Stromal cell of bone marrow (primary cell): ENCODE measurements at places on chromosomes 4 and X.

DNA sequence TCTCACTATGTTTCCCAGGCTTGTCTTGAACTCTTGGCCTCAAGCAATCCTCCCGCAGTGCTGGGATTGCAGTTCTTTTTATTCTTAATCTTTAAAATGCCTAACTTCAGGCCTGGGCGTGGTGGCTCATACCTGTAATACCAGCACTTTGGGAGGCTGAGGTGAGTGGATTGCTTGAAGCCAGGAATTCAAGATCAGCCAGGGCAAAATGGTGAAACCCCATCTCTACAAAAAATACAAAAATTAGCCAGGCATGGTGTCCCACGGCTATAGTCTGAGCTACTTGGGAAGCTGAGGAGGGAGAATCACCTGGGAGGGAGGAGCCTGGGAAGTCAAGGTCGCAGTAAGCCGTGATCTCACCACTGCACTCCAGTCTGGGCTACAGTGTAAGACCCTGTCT, 45.9 kb downstream of the PLS3 start:
- DNase-seq, result no peak

- DNase-seq, result no peak
These were observed 1115.5 kb downstream of the NLGN4X start for GRCh38 chrX:5113128-5113527.

DNA sequence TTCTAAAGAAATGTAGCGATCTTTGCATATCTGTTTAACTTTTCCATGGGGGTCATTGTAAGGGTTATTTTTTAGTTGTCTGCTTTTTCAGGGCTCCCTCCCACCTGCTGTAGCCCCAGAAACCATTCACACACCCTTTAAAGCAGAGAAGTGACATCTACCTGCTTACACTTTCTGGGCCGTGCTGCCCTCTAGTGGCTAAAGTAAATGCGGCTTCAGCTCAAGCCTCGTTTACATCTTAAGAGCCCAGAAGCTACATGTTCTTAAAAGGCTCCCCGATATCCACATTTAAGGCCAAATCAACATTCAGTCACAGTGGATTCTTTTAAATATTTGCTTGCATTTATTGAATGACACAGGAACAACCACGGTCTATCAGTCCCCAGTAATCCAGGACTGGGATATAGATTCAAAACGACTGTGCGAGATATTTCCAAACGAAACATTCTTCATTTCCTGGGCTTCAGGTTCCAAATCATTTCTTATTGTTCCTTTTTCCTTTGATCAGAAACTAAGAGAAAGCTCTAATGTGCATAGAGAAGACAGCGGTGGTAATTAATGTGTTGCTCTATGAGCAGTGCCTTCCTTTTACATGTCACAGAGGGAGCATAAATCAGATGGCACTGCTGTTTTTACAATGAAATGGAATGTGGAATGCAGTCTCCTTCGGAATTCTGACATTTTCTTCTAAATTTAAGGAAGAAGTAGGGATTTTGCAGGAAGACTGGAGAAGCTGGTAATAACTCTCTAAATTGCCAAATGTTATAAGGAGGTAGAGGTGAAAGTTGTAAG, 119.9 kb downstream of the RASGEF1B start:
- peak; percentile 53 for DNase-seq

DNA sequence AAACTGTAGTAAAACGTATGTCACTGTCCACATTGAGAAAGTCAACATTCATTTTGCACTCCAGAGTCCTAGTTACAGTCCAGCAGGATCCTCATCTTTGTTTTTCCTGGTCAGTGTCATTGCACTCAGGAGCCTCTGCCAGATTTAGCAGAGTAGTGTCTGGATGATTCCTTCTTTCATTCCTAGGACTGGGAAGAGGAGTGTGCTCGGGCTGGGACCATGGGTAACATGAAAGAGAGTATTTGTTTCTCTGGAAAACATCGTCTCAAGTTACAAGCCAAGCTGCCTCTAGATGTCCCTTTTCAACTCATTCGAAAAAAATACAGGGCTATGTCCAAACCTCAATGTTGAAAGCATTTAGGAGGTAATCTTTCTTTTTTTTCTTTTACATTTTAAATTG, 69.9 kb upstream of the TNIP3 start:
- DNase-seq, result no peak

DNA sequence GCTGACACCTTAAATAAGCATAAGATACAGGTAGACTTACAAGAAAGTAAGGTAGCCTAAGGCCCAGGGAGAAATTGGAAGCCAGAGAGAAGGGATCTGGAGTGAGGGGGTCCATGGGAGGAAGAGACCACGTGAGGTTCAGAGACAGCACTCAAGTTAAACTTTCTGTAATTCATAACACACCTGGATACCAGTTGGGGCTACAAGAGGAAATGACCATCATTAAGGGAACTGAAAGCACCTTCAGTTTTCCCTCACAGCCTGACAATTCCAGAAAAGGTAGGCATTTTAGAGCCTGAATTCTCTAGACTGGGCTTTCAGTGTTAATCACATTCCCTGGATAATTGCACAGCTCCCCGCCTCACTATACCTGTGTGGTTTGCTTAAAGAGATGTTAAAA, 355.5 kb downstream of the FBXW7 start:
- no peak for DNase-seq

GRCh38 chrX:82335772-82336171, 1133.9 kb downstream of the SH3BGRL start:
- no peak for DNase-seq

- DNase-seq, result no peak
These were observed 29.1 kb upstream of the PGM2 start for GRCh38 chr4:37797374-37797773.

DNA sequence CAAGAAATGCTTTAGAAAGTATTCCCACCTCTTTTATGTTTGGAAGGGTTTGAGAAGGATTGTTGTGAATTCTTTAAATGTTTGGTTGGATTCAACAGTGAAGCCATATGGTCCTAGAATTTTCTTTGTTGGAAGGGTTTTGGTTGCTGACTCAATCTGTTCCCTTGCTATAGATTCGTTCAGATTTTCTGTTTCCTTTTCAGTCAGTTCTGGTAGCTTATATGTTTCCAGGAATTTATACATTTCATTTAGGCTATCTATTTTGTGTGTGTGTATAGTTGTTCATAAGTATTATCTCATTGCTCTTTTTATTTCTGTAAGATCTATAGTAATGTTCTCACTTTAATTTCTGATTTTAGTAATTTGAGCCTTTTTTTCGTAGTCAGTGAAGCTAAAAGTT, 114.4 kb downstream of the MSN start:
- DNase-seq, result no peak

- no peak for DNase-seq
These were observed 219.4 kb downstream of the EPHA5 start for GRCh38 chr4:65450899-65451298.

GRCh38 chrX:70030301-70030767, 19.4 kb downstream of the AWAT2 start:
- DNase-seq, result peak; percentile 36

DNA sequence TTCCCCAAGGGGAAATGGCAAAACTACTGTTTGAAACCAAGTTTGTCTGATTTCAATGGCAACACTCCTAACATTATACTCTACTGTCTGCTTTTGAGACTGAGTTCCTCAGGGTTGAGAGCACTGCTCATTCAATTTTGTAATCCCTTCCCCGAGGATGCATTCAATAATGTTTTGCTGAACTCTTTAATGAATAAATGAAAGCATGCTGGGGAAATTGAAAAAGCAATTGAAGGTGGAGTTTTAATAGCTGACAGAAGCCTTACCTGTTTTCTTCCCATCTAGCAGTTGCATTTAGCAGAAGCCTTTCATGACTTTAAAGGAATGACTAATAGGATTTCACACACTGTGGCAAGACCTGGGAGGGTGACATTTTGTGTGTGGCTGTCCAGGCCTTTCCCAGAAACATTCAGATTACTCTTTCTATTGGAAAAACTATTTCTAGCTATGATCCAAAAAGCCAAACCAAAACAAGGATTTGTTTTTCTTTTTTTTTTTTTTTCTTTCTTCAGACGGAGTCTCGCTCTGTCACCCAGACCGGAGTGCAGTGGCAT, 45.1 kb downstream of the DTHD1 start:
- DNase-seq, result no peak

GRCh38 chr4:8542776-8543525, 37.2 kb upstream of the GPR78 start:
- no peak for DNase-seq

DNA sequence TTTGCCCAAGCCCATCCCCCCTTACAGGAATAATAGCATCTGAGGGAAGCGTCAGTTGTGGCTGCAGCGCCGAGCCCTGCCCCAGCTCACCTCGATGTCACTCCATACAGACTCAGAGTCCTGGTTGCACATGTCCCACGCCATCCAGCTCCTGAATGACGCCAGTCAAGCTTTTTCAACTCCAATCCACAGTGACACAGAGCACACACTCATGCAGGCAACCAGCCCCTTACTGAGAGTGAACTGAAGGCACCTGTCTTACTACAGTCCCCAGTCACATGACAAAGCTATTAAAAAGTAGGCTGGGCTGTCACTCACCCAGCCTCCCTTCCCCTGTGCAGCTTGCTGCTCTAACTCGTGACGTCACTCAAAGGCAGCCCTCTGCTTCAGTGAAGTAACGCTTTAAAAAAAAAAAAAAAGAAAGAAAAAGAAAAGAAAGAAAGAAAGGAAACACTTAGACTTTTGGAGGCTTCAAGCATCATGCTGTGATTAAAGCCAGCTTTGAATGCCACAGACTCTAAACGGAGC, at the start of gene PPARGC1A:
Gene PPARGC1A, minus strand, starts transcription at position 234 of the 528 bp plus-strand sequence. Its CDS starts 90 bp downstream, at position 144.
- peak; percentile 31 for DNase-seq

- no peak for DNase-seq
These were observed 3.6 kb downstream of the NKX1-1 start for GRCh38 chr4:1402516-1403091.

- no peak for DNase-seq
These were observed 22.5 kb upstream of the PRDX4 start for GRCh38 chrX:23644744-23645143.

DNA sequence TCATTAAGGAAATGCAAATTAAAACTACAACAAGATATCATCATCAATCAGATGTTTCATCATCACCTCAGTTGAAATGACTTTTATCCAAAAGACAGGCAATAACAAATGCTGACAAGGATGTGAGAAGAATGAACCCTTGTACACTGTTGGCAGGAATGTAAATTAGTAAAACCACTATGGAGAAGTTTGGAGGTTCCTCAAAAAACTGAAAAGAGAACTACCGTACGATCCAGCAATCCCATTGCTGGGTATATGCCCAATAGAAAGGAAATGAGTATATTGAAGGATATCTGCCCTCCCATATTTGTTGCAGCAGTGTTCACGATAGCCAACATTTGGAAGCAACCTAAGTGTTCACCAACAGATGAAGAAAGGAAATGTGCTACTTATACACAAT, 50.6 kb upstream of the STARD8 start:
- DNase-seq, result no peak

- no peak for DNase-seq
These were observed 73.5 kb downstream of the ANXA3 start for GRCh38 chr4:78625073-78625472.

DNA sequence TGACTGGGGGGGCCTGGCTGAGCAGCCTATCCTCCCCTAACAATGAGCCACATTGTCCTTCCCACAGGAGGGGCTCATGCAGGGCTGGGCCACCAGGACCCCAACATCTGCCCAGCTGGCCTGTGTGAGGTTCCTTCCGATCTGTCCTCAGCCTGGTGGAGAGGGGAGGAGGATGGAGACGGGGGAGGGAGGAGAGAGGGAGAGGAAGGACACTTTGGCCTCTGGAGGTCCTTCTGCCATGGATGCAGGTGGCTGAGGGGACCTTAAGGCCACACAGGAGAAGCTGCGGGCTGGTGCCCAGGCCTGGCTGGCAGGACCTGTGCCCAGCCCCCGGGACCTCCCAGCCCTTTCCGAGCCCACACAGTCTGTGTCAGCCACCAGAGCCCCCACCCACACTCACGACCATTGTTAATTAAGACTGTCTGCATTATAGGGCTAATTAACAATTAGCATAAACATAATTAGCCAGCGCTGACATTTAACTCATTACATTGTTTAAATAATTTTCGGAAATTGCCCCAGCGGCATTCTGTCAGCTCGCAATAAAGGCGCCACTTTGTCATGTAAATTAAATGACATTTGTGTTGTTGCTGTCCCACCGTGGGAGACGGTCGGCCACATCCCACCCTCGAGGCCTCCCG, 53.0 kb upstream of the NKX1-1 start:
- DNase-seq, result no peak

- DNase-seq, result no peak
These were observed 30.8 kb downstream of the RTL5 start for GRCh38 chrX:72100824-72101351.

- DNase-seq, result no peak
These were observed 749.6 kb downstream of the CENPC start for GRCh38 chr4:66795724-66796123.

GRCh38 chr4:21915761-21916160, 32.8 kb downstream of the KCNIP4 start:
- DNase-seq, result no peak

- DNase-seq, result no peak
These were observed 2.2 kb downstream of the UGT2B4 start for GRCh38 chr4:69493515-69493914.

DNA sequence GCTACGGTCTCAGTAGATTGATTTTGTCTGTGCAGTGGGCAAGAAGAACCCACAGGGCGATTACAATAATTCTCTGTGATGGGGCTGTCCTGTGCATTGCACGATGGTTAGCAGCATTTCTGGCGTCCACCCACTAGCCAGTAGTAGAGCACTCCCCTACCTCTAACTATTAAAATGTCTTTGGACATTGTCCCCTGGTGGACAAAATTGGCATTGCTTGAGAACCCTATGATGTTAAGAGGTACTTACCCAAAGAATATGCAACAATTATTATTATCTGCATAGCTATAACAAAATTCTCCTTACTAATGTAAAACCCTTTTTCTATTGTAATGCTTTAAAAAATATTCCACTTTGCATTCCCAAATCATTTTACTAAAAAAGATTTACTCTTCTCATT, 109.5 kb upstream of the VCX3A start:
- no peak for DNase-seq

- DNase-seq, result no peak
These were observed 115.0 kb upstream of the ETNPPL start for GRCh38 chr4:108877821-108878220.

GRCh38 chr4:80631861-80632260, 296.3 kb downstream of the CFAP299 start:
- no peak for DNase-seq

DNA sequence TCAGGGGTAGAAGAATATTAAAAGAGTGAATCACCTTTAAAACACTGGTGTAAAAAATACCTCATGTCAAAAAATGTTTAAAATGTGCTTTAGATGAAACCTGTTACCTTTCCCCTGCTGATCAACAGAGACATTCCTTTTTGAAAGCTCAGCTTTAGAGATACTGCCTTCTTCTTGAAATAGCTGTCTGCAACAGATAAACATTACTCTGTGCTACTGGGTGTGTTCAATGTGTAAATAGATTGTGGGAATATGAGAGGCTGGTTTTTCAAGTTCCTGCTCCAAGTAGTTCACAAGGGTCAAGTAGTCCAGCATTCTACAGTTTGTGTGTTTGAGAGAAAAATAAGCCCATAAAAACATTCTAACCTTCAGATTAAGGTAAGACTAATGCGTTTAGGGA, at the start of gene SYTL5:
Gene SYTL5, plus strand, starts transcription at position 263 of the 400 bp plus-strand sequence. CDS start 27,337 bp downstream, outside the sequence.
- DNase-seq, result no peak

- DNase-seq, result no peak
These were observed 43.9 kb upstream of the BBS12 start for GRCh38 chr4:122688529-122689140.
